ENCODE measurements at places on chromosomes 2 and 18.

DNA sequence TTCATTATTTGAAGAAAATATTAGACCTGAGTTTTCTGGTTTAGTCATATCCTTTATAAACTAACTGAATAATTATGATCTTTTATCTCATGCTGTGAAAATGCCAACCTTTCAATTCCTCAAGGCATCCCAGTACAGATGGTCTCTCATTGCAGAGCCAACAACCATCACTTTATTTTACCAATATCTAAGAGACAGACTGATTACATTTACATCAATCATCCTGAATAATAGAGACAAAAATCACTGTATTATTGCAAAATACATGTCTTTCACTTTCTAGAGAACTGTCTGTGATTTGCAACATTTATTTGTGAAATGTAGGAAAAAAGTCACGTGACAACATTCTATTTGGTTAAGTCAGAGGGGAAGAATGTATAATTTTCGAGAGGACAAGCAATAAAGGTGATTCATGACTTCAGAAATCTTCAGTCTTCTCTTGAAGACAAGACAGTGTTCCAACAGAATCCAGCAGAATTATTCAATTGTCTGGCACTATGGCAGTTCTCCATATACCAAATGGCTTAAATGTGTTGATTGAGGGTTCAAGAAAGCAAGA is 503.6 kb upstream of the SYT4 start:
- DNase-seq: peak; percentile 93

DNA sequence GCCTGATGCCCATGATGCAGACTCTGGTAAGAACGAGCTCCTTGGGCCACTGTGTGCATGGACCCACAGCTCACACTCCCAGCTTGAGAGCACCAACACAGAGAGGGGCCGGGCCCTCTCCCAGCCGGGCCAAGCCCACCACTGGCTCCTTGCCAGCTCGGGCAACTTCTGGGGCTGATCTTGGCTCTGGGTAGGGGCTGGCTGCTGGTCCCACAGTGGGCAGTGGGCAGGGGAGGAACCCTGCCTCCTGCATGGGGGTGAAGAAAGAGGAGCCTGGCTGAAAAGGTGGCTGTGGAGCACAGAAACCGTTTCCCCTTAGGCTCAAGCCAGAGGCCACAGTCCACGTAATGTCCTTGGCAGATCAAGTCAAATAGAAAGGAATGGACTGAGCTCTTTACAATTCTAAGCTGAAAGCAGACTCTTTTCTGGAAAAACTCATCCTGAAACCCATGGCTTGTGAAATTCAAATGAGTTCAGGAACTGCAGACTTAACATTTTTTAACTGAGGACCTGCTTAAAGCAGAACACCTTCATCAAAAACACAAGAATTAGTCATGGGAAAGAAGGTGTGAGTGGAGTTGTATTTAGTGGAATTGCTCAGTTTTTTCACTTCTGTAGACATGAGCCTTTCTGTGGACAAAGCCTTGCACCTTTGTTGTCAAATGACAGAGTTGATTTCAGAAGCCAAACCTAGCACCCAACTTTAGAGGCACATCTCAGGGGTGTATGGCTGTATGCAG is 104.9 kb downstream of the STPG4 start:
- DNase-seq: no peak

- peak; percentile 45 for DNase-seq
These were observed 32.0 kb upstream of the ACYP2 start for GRCh38 chr2:54083445-54083844.

GRCh38 chr2:8244639-8245038 is 437.2 kb upstream of the ID2 start:
- DNase-seq: no peak

DNA sequence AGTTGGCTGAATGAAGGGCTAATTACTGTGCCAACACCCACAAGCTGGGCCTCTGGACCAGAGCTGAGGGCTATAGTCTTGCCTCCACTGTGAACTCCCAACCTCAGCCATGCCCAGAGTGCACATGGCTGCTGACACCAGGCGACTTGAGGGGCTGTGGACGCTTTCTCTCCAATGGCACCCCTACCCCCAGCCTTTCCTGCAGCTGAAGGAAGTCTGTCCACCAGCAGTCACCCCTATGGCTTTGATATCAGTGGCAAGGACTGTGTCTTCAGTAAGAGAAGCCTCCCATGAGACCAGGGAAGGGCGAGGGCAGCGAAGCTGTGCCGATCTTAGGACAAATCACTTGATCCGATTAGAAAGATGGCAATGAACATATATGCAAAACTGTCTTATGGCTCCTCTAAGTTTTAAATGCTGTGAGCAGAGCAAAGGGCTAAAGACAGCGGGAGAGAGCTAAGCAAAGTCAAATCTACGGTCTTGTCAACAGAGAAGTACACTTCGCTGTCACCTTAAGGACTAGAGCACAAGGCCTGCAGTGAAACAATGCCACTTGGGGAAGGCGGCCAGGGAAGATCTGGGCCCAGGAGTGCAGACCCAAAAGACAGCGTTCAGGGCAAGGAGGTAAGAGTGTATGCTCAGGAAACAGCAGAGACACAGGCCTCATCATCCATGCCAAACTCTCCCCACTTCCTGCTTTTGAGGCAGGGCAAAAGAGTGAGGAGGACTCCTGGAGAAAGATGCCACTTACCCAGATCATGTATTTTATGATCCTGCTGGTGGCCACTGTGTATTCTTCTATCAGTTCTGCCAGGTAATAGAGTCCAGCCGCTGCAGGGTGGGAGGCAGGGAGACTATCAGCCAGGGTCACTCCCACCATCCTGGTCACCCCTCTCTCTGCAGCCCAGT is 1.5 kb downstream of the TEX261 start:
- no peak for DNase-seq

- no peak for DNase-seq
These were observed 245.7 kb downstream of the TNS1 start for GRCh38 chr2:217757108-217757463.

- no peak for DNase-seq
These were observed 80.7 kb downstream of the ARHGAP28 start for GRCh38 chr18:6810191-6810590.

DNA sequence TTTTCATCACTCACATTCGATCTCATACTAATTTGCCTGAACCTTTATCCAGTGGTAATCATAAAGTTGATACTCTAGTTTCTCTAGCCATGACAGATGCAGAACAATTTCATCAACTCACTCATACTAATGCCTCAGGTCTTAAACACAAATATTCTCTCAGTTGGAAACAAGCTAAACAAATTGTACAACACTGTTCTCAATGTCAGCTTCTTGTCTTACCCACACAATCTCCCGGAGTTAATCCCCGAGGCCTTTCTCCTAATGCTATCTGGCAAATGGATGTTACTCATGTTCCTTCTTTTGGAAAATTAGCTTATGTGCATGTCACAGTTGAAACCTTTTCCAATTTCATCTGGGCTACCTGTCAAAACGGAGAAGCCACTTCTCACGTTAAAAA is 11.5 kb upstream of the CNOT11 start:
- DNase-seq: no peak

GRCh38 chr2:8314063-8314462 is 367.8 kb upstream of the ID2 start:
- DNase-seq: no peak

DNA sequence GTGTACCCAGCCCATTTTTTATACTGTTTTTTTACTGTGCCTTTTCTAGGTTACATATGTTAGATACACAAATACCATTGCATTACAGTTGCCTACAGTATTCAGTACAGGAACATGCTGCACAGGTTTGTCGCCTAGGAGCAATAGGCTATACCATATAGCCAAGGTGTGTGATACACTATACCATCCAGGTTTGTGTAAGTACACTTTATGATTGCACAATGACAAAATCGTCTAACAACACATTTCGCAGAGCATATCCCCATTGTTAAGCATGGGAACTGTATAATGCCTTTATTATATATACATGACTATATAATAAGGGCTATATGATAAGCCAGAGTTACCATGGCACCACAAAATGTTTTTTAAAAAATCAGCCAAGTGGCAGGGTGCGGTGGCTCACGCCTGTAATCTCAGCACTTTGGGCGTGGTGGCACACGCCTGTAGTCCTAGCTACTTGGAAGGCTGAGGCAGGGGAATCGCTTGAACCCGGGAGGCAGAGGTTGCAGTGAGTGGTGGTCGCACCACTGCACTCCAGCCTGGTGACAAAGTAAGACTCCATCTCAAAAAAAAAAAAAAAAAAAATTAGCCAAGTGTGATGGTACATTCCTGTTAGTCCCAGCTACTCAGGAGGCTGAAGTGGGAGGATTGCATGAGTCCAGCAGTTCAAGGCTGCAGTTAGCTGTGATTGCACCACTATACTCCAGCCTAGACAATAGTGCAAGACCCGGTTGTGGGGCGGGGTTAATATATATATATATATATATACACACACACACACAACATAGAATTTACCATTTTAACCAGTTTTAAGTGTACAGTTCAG is 2.8 kb upstream of the CENPA start:
- DNase-seq: no peak

GRCh38 chr2:40370007-40370395 is 81.9 kb downstream of the SLC8A1 start:
- peak; percentile 84 for DNase-seq

- DNase-seq: no peak
These were observed 222.4 kb upstream of the COL3A1 start for GRCh38 chr2:188751816-188752215.

- no peak for DNase-seq
These were observed 24.6 kb upstream of the TXNDC2 start for GRCh38 chr18:9861157-9861556.

GRCh38 chr2:159904127-159904958 is 106.3 kb upstream of the CD302 start:
- DNase-seq: no peak

DNA sequence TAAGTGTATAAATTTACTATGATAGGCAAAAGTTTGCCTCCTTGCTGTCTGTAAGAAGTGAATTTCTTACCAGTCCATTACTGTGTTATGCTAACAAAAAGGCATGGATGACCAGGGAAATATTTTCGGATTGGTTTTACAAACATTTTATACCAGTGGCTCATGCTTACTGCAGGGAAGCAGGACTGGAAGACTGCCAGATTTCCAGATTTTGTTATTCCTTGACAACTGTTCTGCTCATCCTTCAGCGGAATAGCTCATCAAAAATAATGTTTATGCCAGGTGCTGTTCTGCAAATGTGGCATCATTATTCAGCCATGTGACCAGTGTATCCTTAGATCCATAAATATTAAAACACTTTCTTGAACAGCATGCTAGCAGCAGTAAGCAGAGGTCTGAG is 40.4 kb upstream of the NETO1 start:
- no peak for DNase-seq

DNA sequence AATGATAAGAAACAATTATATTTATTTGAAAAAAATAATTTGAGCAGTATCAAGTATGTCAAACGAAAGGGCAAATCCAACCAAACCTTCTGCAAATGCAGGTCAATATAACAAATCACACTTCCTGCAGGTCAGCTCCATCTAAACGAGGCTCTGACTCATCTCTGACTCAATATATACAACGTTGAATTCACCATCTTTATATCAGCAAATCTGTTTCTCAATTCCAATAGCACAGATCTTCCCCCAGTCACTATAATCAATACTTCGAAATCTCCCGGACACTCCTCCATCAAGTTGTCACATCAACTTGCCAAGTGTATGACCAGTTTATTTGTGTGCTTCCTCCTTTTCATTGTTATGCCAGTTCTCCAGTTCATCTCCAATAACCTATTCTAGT is 388.9 kb downstream of the ZEB2 start:
- DNase-seq: peak; percentile 77

GRCh38 chr18:31102025-31102684 is at the start of gene DSC2:
TSS of gene DSC2 (minus strand) at chr18:31102421. CDS start at chr18:31101971, 450 bp downstream.
- DNase-seq: no peak

- DNase-seq: no peak
These were observed 15.8 kb downstream of the DNAJC27 start for GRCh38 chr2:24955921-24956320.

DNA sequence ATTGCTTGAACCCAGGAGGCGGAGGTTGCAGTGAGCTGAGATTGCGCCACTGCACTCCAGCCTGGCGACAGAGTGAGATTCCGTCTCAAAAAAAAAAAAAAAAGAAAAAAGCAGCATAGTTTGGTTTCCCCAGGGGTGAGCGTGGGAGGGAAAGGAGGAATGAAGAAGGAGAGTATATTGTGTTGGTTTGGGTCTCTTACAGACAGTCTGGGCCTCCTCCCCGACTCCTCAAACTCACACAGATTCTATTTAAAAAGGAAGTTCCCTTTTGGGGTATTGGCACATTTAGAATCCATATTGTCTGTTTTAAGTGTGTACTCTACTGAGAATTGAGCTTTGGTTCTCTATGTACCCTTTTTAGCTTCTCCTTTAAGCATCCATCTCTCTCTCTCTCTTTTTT is 27.4 kb upstream of the SLC20A1 start:
- DNase-seq: no peak

DNA sequence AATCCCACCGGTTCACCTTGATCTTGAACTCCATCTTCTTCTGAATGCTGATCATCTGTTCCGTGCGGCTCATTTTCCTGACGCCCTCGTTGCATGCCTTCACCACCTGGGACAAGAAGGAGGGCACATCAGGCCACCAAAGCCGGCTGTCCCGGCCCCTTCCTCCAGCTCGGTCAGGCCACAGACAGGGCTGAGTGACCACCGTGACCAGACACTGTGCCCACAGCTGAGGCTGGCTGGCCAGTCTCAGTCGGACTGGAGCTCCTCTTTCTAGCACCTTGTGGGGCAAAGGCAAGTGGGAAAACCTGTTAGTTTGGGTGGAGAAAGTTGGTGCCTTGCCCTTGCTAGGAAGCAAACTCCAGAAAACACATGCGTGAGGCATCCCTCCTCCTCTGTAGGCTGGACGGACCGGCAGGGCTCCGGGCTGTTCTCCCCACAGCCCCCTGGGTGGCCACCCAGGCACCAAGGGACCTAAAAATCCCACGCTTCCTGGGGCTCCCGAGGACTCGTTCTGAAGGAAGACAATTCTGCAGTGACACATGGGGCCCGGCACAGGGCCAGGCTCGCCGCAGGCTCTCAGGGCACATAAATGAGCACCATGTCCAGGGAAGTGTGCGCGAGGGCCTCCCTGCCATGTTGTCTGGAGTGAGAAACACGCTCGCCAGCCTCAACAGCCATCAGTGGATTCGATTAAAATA is 15.3 kb downstream of the SNORC start:
- no peak for DNase-seq

GRCh38 chr2:113183264-113183663 is 9.5 kb downstream of the PSD4 start:
- no peak for DNase-seq

GRCh38 chr2:55025627-55026026 is 24.6 kb downstream of the RTN4 start:
- DNase-seq: no peak

- no peak for DNase-seq
These were observed 9.1 kb downstream of the TMEM127 start for GRCh38 chr2:96256611-96257113.

GRCh38 chr18:79457652-79458051 is 61.9 kb downstream of the NFATC1 start:
- no peak for DNase-seq

GRCh38 chr2:144894612-144895599 is 375.0 kb upstream of the ZEB2 start:
- no peak for DNase-seq

DNA sequence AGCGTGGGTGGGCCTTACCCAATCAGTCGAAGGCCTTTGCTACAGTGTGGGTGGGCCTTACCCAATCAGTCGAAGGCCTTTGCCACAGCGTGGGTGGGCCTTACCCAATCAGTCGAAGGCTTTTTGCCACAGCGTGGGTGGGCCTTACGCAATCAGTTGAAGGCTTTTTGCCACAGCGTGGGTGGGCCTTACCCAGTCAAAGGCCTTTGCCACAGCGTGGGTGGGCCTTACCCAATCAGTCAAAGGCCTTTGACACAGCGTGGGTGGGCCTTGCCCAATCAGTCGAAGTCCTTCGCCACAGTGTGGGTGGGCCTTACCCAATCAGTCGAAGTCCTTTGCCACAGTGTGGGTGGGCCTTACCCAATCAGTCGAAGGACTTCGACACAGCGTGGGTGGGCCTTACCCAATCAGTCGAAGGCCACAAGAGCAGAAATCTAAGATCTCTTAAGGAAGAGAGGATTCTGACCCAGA is 16.3 kb upstream of the GAL3ST2 start:
- DNase-seq: no peak
